GM04503 (cell line): ENCODE measurements at places on chromosomes 2 and 18.

DNA sequence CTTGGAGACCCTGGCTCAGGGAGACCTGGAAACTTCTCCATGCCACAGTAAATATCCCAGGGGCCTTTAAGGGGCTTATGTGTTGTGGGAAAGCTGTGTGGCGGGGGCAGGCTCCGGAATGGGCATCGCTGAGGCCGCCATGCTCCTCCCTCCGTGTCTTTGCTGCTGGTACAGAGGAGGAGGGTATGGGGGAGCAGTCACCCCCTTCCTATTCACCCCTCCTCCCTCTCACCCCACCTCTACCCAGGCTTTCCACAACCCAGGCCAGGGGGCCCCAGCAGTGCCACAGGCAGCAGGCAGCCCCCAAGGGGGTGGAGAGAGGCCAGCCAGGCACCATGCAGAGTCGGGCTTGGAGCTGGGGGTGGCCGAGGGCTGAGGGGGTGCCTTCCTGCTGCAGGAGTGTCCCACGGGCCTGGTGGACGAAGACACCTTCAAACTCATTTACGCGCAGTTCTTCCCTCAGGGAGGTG is 28.0 kb upstream of the FAHD2A start:
- DNase-seq, result no peak

GRCh38 chr2:147862859-147863516 is 18.2 kb downstream of the ACVR2A start:
- DNase-seq, result no peak

GRCh38 chr2:127052771-127053691 is 53.9 kb downstream of the BIN1 start:
- DNase-seq, result no peak

DNA sequence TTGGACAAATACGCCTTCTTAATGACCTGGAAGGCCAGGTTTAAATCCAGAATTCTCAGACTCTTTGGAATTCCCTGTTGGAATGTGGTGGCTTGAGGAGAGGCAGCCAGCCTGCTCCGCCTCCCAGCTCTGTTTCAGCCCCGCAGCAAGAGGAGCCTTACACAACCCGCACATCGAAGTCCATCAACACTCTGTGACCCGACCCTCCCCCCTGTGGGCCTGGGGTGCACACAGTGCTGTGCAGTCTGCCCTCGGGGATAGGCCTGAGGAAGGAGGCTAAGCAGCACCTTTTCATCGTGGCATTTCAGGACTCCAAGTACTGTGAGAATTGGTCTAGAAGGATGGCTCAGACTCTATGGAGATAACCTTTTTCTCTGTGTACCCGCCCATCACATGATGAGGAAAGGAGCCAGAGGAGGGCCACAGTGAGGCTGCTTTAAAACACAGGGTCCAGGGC is 73.7 kb downstream of the GREB1L start:
- no peak for DNase-seq

DNA sequence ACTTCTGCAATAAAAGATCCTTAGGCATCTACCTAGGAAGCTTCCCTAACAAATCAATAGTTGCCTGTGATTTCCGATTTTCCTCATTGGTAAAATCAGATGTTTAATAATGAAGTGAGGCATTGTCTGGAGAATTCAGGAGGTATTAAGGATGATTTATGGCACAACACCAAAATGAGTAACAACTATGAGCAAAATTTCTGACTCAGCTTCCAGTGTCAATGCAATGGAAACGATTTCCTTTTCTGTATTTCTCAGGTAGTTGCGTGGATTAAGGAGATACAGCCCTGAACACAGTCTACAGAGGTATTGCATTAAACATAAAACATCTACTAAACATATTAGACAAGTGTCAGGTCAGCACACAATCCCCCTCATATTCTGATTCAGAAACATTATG is 99.5 kb downstream of the EPB41L3 start:
- DNase-seq, result no peak

DNA sequence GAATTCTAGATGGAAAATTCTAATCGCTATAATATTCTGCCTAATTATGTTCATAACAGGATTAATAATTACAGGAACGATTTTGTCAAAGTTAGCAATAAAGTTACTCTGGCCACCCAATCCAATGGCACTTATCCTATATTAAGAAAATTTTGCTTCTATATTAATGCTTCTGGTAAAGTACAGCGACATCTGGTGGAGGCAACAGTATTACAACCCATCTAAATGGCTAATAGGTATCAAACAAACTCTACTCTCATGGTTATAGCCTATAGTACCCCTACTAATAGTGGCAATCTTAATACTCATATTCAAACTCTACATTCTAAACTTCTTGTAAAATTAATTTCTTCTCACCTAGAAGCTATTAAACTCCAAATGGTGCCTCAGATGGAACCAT is 1084.7 kb upstream of the LRRTM1 start:
- DNase-seq, result no peak

GRCh38 chr2:204984518-204984917 is 439.2 kb downstream of the PARD3B start:
- DNase-seq, result no peak

DNA sequence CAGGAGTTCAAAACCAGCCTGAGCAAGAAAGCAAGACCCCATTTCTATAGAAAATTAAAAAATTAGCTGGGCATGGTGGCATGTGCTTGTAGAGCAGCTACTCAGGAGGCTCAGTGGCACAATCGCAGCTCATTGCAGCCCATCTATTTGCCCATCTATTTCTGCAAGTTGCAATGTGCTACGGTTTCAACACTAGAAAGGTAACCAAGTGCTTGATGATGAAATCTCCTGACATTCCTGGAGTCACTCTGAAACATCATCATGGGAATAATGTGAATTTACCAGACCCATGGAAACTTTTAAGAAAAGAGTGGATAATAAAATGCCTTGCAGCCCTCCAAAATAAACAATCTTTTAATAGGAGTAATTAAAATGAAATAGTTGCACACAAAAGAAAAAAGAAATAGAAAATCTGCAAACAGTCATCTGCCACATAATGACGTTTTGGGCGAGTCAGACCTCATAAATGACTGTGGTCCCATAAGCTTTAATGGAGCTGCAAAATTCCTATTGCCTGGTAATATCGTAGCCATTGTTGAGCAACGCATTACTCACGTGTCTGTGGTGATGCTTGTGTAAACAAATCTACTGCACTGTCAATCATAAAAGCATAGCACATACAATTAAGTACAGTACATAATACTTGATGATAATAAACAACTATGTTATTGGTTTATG is 46.6 kb upstream of the AMMECR1L start:
- DNase-seq, result peak; percentile 59

- DNase-seq, result no peak
These were observed 55.4 kb upstream of the GLI2 start for GRCh38 chr2:120680136-120680761.

DNA sequence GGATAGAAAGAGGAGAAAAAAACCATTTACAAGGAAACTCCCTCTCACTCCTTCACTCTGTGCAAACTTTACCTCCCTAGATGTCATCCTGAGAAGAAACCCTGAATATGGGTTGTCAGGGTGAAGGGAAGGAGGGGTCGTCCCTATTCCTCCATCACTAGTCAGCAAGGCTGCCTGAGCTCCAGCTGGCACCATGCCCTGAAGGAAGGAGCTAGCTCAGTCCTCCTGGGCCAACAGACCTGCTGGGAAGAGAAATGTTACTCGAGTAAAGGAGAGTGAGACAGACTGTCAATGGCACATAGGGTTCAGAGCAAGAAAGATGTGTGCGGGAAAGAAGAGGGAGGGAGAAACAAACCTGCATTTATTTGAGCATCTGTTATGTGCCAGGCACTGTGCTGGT is 18.3 kb upstream of the EPAS1 start:
- no peak for DNase-seq

- no peak for DNase-seq
These were observed 608.1 kb downstream of the LRP1B start for GRCh38 chr2:141522702-141523101.

- DNase-seq, result no peak
These were observed 75.4 kb downstream of the KLF7 start for GRCh38 chr2:207090389-207090788.
